ENCODE measurements at places on chromosomes 16 and 17.

DNA sequence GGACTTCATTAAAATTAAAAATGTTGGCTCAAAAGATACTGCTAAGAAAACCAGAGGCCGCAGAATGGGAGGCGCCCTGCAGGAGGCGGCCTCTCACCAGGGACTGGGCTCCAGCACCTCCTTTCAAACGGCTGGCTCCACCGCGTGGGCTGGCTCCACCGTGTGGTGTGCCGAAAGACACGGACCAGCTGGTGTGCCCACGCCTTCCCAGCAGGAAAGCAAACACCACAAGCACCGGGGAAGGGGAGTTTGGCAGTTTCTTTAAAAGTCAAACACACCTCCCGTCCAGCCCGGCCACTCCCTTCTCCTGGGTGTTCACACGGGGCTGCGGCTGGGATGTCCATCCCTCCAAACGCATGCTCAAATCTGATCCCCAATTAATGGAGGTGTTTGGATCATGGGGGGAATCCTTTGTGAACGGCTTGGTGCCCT lies 13.9 kb downstream of the HAGH start:
- no peak for DNase-seq

DNA sequence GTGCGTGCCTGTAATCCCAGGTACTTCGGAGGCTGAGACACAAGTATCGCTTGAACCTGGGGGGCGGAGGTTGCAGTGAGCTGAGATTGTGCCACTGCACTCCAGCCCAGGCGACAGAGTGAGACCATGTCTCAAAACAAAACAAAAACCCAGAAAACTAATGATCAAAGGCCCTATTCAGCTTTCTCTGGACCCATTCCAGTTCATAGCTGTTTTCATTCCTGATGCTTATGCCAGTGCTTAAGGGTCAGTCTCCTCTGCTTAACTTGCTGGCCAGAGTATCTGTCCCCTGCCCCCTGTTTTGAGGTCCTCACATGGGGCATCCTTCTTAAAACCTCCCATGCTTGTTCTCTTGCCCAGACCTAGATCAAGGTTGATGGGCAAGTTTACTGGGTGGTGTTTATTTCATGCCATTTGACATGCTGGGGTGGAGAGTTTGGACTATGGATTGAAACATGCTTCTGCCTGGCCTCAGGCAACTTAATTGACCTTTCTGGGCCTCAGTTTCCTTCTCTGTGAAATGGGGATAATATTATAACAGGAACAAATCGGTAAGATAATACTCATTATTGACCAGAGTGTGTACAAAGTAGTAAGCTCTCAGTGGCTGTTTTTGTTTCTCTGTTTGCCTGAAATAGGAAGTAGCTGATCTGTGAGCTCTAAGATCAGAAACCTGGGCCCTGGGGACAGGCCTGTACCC lies 369.8 kb downstream of the CPPED1 start:
- no peak for DNase-seq

DNA sequence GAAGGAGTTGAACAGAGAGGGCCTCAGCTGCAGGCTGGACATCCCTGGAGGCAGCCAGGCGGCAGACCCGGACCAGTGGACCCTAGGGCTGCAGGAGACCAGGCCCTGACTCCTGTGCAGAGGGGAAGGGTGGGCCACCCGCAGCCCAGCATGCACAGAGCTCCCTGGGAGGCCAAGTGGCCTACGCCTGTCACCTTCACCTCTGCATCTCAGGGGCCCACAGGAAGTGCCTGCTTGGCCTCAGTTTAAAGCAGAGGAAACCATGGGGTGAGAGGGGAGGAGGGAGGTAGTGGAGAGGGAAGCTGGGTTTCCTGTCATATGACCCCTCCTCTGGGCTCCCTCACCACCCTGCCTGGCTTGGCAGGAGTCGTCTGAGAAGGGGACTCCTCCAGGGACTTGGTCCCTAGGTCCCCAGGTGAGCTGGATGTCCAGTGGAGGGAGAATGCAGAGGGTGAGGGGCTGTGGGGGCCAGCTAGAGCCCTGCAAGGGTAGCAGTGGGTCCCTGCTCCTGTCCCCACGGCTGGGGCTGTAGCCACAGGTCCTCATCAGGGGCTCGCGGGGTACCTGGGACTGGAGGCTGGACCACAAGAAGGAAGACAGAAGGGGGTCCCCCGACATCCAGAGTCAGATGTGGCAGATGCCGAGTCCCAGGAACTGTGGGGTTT lies at the start of gene TMC8:
TSS of gene TMC8 (plus strand) at position 335 of the 665 bp plus-strand sequence. CDS start 818 bp downstream, outside the sequence.
- DNase-seq = no peak

- no peak for DNase-seq
Observed at GRCh38 chr16:4244254-4245076, 2.6 kb upstream of the SRL start.

GRCh38 chr16:85917959-85918358 lies 19.0 kb downstream of the IRF8 start:
- DNase-seq = no peak

- DNase-seq = no peak
Observed at GRCh38 chr17:72117535-72118334, 3.1 kb upstream of the SOX9 start.

DNA sequence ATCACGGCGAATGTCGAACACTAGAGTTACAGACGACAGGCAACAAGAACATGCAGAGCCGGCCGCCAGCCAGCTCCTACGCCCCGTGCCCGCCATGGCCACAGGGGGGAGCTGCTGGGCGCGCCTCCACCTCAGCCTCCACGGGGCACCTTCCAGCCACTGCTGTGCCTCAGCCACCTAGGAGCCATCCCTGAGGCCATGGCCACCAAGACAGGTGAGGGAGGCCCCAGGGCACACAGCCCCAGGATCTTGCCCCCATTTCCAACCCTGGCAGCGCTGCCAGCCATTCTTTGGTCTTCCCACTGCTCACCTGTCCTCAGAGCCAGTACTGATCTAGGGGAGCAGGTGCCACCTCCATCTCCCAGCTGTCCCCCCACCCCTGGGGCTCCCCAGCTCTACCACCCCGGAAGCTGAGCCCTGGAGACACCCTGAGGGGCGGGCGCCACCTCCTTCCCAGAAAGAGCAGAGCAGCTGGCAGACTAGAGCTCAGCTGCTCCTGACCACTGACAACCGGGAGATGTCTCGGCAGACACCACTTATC lies 11.8 kb downstream of the GNPTG start:
- DNase-seq = no peak

- no peak for DNase-seq
Observed at GRCh38 chr16:78897299-78897698, 703.2 kb downstream of the MAF start.

DNA sequence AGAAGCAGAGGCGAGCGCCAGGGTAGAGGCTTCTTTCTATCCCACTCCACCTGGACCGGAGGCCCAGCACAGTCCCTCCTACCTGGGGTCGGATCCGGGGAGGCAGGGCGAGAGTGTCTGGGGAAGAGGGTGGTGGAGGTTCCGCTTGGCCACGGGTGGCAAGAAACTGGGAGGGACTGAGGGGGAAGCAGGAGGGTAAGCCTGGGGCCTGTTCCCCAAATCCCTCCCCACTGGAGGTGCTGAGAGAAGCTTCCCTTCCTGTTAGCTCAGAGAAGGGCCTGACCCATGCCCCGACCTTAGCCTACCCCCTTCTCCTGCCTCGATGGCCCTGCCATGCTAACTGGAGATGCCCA lies 1.8 kb upstream of the TPPP3 start:
- no peak for DNase-seq

- no peak for DNase-seq
Observed at GRCh38 chr16:66787427-66787826, 14.0 kb downstream of the TERB1 start.

- DNase-seq = no peak
Observed at GRCh38 chr17:34886831-34887230, 74.4 kb downstream of the CCT6B start.

- DNase-seq = peak; percentile 8
Observed at GRCh38 chr17:58318627-58319172, 9.9 kb downstream of the TSPOAP1 start.

Data from mesothelial cell of epicardium (in vitro differentiated cells).